ENCODE measurements at places on chromosomes 16 and 17. TPM values are rescaled to one million over a fixed set of nuclear protein-coding genes. Genes with fewer than 3 reads are reported as not detected.

PLLP gene
- 1.1 TPM for polyA plus RNA-seq

CRYM gene
- polyA plus RNA-seq: not detected

FBXW10 gene
- polyA plus RNA-seq: not detected

CD300E gene
- not detected for polyA plus RNA-seq

EPX gene
- not detected for polyA plus RNA-seq

SLC38A8 gene
- polyA plus RNA-seq: not detected

TBC1D3K gene
- polyA plus RNA-seq: not detected

NPIPA8 gene
- polyA plus RNA-seq: 0.65 TPM

MYH8 gene
- polyA plus RNA-seq: not detected

SLFN5 gene
- polyA plus RNA-seq: 185 TPM

PRAC2 gene
- polyA plus RNA-seq: not detected

GRCh38 chr16:17204206-17204605, 266.6 kb downstream of the XYLT1 start:
- no peak for DNase-seq
- H3K27me3 ChIP-seq: no peaks in the 10 kb centered on the region
- H3K36me3 ChIP-seq: peaks cover 15% of the 10 kb centered on the region
- H3K27ac ChIP-seq: no peak overlapping the region
- no peak overlapping the region for H3K4me3 ChIP-seq

GRCh38 chr17:14469971-14470370, 169.1 kb downstream of the HS3ST3B1 start:
- no peaks in the 10 kb centered on the region for H3K27me3 ChIP-seq
- no peak overlapping the region for H3K4me3 ChIP-seq
- H3K36me3 ChIP-seq: no peaks in the 10 kb centered on the region
- H3K4me1 ChIP-seq: no peaks in the 10 kb centered on the region

GRCh38 chr16:69538808-69539207, 27.0 kb upstream of the NFAT5 start:
- no peaks in the 10 kb centered on the region for H3K36me3 ChIP-seq
- no peak overlapping the region for H3K4me3 ChIP-seq
- H3K27me3 ChIP-seq: no peaks in the 10 kb centered on the region

DNA sequence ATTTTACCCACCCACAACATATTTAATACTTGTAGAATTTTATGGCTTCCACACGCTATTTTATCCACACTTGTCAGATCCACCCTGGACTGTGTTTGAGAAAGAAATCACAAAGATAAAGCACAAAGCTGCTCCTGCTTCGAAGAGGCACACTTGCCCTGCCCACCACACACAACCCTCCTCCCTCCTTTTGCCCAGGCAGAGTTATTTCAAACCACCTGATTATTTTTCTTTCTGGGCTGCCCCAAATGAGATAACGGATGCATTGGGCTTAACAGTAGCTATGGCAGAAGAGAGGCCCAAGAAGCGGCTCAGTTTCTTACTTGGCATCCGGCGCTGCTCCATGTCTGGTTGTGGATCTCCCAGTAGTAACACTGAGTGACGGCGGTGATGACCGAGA, 27.2 kb downstream of the PKD1L3 start:
- H3K36me3 ChIP-seq: no peaks in the 10 kb centered on the region
- no peaks in the 10 kb centered on the region for H3K27me3 ChIP-seq
- H3K27ac ChIP-seq: no peak overlapping the region
- no peak overlapping the region for H3K4me3 ChIP-seq
- no peak for DNase-seq

DNA sequence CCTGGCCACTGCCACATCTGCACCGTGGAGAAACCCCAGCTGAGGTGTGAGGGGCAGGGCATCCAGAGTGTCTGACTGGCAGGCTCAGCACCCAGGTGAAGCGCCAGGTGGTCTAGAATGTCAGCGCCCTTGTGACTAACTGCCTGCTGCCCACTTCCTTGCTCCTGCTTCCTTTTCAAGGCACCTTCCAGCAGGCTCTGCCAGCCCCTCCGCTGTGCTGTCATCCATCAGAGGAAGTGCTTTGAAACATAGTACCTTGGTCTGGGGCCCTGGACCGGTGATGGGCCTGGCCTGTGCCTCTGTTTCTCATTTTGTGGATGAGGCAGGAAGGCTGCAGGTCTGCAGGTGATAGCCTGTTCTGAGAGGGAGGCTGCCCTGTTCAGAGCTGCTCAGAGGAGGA, 5.5 kb downstream of the SPNS2 start:
- no peak overlapping the region for H3K4me3 ChIP-seq
- peak; percentile 30 for DNase-seq
- H3K4me1 ChIP-seq: peaks cover 29% of the 10 kb centered on the region
- H3K27ac ChIP-seq: no peak overlapping the region

GRCh38 chr17:34981538-34982241, 1.4 kb downstream of the LIG3 start:
- H3K4me3 ChIP-seq: peak overlapping the region; percentile 86
- peak overlapping the region; percentile 94 for H3K27ac ChIP-seq
- no peak for DNase-seq
- H3K4me1 ChIP-seq: peaks cover 25% of the 10 kb centered on the region
- no peaks in the 10 kb centered on the region for H3K27me3 ChIP-seq

DNA sequence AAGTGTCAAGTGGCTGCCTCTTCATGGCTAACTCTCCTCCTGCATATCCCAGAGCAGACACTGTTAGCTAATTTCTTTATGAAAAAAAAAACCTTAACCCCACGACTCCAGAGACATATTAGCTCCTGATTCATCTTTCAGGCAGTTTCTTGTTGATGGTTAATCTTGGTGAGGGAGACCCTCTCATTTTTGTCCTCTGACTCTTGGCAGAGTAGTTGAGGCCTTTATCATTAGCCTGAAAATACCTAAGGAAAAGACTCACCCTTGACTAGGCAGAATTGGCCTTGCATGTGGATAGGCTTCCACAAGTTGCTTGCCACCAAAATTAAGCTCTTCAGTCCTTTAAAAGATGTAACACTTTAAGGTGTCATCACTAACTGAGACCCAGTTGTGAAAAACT, 4.0 kb downstream of the CRYBA1 start:
- no peaks in the 10 kb centered on the region for H3K27me3 ChIP-seq
- no peak for DNase-seq
- H3K27ac ChIP-seq: no peak overlapping the region
- H3K4me1 ChIP-seq: no peaks in the 10 kb centered on the region
- peaks cover 9% of the 10 kb centered on the region for H3K36me3 ChIP-seq
- no peak overlapping the region for H3K4me3 ChIP-seq

GRCh38 chr17:73722165-73722564, 77.9 kb upstream of the SDK2 start:
- H3K4me3 ChIP-seq: peak overlapping the region; percentile 66
- H3K27me3 ChIP-seq: no peaks in the 10 kb centered on the region
- peak overlapping the region; percentile 44 for H3K27ac ChIP-seq
- H3K4me1 ChIP-seq: peaks cover 39% of the 10 kb centered on the region

DNA sequence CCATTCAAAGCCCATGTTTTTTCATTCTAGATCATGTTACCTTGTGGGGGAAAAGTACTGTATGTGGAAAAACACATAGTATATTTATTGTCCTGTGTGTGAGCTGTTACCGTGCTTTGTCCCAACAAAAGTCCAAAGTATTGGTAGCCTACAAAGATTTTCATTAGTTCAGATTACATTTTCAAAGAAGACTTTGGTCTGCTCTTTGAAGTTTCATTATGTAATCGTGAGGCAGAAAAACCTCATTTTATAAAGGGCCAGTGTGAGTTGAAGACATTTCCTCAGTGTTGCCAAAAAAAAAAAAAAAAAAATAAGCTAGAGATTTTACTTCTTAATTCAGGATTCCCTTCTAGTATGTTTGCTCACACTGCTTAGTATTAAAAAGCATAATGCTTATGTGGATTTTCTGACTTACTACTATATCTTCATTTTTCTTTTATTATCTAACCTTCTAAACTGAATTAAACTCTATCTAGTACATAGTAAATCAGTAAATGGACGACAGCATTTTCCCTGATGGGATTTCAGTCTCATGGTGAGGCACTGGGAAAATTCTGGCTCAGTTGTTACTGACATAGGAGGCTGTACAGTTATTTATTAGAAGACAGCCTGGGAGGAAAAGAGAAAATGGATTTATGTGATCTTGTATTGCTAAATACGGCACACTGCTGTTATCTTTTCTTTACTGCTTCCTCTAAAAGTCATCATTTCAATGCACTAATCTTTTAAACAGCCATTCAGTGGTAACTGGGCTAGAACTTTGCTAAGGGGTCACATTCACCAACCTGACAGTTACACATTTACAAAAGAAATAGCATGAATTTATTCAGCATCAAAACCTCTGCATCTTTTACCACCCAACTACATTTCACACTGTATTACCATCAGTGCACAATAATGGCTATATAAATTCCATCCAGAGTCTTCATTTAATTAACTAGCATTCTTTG, 100.6 kb downstream of the STXBP4 start:
- H3K4me3 ChIP-seq: no peak overlapping the region
- DNase-seq: no peak
- no peak overlapping the region for H3K27ac ChIP-seq
- H3K27me3 ChIP-seq: no peaks in the 10 kb centered on the region
- no peaks in the 10 kb centered on the region for H3K36me3 ChIP-seq

GRCh38 chr16:2776500-2777139, 460 bp downstream of the ELOB start:
- no peaks in the 10 kb centered on the region for H3K27me3 ChIP-seq
- H3K4me3 ChIP-seq: peak overlapping the region; percentile 78
- no peak for DNase-seq
- peak overlapping the region; percentile 68 for H3K27ac ChIP-seq

GRCh38 chr16:75238853-75239541, 12.4 kb downstream of the BCAR1 start:
- DNase-seq: no peak
- H3K4me3 ChIP-seq: no peak overlapping the region
- no peaks in the 10 kb centered on the region for H3K27me3 ChIP-seq
- no peaks in the 10 kb centered on the region for H3K4me1 ChIP-seq
- H3K36me3 ChIP-seq: no peaks in the 10 kb centered on the region

GRCh38 chr16:53309457-53309856, 124.8 kb upstream of the RBL2 start:
- H3K27me3 ChIP-seq: no peaks in the 10 kb centered on the region
- H3K4me1 ChIP-seq: no peaks in the 10 kb centered on the region
- no peak overlapping the region for H3K4me3 ChIP-seq
- H3K36me3 ChIP-seq: peaks cover 14% of the 10 kb centered on the region
- no peak for DNase-seq
- no peak overlapping the region for H3K27ac ChIP-seq

DNA sequence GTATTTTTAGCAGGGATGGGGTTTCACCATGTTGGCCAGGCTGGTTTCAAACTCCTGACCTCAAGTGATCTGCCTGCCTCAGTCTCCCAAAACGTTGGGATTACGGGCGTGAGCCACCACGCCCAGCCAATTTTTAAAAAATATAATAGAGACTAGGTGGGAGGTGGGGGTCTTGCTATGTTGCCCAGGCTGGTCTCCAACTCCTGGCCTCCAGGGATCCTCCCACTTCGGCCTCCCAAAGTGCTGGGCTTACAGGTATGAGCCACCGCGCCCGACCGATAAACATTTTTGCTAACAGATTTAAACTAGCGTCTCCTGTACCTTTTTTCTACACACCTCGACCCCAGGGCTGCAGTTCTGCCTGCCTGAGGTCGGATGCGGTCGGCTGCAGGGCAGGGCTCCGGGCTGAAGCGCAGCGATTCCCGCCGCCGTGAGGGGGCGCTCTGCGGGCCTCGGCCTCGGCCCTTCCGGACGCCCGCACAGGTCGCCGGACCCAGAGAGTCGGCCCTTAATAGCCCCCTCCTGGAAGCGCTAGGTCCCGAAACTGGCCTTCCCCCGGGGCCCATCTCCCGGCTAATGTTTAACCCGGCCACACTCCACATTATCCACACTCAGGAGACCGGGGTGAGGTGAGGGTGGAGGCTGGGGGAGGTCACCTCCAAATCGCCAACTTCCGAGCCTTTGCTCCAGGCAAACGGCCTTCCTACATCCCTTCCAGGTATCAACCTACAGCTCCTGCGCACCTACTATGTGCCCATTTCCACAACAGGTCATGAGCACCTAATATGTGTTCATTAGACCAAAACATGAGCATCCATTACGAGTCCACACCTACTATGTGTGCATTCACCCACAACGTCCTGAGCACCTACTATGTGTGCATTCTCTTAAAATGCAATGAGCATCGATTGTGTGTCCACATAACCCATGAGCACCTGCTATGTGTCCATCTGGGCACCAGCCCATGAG, 2.0 kb upstream of the GLIS2 start:
- H3K4me3 ChIP-seq: no peak overlapping the region
- peaks cover 6% of the 10 kb centered on the region for H3K27me3 ChIP-seq
- DNase-seq: no peak
- H3K36me3 ChIP-seq: no peaks in the 10 kb centered on the region

- no peak for DNase-seq
- no peak overlapping the region for H3K4me3 ChIP-seq
- H3K27me3 ChIP-seq: no peaks in the 10 kb centered on the region
- H3K36me3 ChIP-seq: no peaks in the 10 kb centered on the region
Measured at GRCh38 chr17:52648995-52649394, 490.5 kb upstream of the CA10 start.

GRCh38 chr17:48804936-48805411, 12.1 kb downstream of the TTLL6 start:
- no peak overlapping the region for H3K27ac ChIP-seq
- peak; percentile 51 for DNase-seq
- H3K27me3 ChIP-seq: peaks cover 10% of the 10 kb centered on the region
- H3K4me3 ChIP-seq: no peak overlapping the region

GRCh38 chr16:8677481-8677880, 3.1 kb downstream of the ABAT start:
- H3K4me3 ChIP-seq: no peak overlapping the region
- H3K27me3 ChIP-seq: no peaks in the 10 kb centered on the region
- peaks cover 18% of the 10 kb centered on the region for H3K4me1 ChIP-seq
- no peak for DNase-seq
- H3K27ac ChIP-seq: no peak overlapping the region

DNA sequence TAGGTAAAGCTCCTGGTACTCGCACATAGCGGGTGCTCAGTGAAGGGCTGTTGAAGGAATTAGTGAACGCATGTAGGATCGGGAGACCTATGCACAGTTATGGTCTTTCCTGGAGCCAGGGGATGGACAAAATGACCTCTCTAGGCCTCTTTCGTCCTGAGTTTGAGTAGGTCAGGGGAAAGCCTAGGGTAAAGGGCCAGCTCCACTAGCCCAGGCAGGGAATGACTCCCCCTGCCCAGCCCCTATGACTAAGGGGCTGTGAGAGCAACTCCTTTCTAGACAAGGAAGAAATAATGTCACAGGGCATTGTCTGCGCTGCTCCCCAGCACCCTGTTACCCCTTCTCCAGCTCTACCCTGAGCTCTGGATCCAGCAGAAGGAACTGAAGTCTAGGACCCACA, 24.6 kb upstream of the FMNL1 start:
- H3K27ac ChIP-seq: no peak overlapping the region
- peaks cover 5% of the 10 kb centered on the region for H3K4me1 ChIP-seq
- DNase-seq: no peak
- H3K27me3 ChIP-seq: no peaks in the 10 kb centered on the region
- H3K36me3 ChIP-seq: no peaks in the 10 kb centered on the region
- no peak overlapping the region for H3K4me3 ChIP-seq
